CD14-positive monocyte (primary cell): ENCODE measurements at places on chromosomes 7 and 10.

DNA sequence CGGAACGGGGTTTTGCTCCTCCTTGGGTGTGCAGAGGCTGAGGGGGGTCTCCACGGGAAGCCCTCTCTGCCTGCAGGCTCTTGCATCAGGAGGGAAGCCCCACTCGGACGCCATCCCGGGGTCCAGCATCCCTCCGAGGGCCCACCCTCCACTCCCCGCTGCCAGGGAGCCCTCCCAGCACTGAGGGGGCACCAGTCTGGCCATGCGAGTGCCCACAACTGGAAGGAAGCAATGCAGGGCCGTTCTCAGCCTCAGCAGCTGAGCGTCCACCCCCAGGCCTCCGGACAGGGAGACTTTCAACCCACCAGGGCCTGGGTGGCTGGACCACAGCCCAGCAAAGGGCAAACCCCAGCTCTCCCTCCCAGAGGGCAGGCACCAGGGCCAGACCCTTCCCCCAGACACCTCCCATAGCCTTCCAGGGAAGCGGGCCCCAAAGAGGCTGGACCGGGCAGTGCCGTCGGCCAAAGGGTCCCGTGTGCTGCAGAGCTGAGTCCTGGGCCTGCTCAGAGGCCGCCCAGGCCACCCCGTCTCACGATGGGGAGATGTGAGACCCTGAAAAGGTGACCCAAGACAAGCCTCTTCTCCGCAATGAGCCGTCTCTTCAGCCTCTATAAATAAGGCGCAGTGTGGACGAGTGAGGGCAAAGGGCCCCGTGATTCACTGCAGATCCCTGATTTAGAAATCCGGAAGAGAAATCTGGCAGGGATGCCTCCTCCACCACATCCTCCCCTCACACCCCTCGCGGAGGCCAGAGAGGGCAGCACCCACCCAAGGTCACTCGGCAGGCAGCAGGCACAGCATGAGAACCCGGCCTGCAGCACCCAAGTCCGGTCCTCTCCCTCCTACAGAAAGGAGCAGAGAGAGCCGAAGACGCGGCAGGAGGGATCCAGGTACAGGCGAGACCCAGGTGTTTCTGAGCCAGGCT lies 81.9 kb upstream of the DNAAF5 start:
- no peak for DNase-seq

DNA sequence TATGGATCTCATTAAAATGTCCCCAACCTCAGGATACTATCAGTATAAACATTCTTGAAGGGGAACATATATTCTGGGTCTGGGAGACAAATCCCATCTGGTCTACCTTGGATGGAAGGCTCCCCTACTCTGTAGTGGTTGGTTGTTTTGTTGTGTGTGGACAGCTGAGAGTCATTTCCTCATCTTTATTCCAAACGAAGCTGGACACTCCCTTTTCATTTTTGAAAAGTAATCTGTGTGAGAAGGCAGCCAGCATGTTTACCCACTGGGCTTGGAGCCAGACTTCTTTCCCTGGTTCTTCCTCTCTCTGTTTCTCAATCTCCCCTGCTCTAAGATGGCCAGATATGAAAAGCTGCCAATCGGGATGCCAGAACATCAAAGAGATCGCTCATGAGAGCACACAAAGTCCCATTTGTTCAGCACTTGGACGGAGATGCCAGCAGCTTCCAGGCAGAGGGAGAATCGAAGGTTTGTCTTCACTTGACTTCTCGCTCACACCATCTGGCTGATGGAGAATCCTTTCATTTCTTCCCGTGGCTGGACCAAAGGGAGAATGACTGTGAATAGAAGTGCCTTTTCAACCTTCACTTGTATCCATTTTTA lies 108.1 kb upstream of the AGR3 start:
- DNase-seq = peak; percentile 12

DNA sequence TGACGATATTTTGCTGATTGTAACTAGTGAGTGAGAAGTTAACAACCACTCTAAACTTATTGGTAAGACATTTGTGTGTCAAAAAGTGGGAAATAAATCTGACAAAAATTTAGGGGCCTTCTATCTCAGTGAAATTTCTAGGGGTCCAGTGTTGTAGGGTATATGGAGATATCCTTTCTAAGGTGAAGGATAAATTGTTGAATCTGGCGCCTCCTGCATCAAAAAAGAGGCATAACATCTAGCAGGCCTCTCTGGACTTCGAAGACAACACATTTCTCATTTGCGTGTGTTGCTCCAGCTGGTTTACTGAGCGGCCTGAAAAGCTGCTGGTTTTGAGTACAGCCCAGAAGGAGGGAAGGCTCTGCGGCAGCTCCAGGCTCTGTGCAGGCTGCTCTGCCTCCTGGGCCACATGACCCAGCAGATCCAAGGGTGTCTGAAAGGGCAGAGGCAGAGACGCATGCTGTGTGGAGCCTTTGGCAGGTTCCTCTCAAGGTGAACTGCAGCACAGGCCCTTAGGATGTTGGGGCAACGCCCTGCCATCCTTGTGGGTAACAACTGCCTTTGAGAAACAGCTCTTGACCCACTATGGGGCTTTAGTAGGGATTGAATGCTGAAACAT lies 72.4 kb downstream of the LMBR1 start:
- DNase-seq = no peak

DNA sequence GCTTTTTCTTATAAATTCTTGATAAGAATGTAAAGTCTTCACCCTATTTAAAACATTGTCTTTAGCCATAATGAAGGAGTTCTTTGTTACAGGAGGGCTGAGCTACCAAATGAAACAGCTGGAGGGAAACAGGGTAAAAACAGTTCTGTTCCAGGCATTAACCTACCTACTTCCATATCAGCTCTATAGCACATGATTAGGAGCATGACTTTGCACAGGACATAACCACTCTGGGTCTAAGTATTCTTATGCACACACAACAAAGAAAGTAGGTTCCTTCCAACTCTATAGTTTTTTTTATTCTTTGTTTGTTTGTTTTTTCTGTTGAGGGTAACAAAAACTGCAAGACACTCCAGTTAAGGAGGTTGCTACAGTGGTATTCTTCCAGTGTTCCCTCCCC lies 52.7 kb downstream of the SCIN start:
- no peak for DNase-seq

DNA sequence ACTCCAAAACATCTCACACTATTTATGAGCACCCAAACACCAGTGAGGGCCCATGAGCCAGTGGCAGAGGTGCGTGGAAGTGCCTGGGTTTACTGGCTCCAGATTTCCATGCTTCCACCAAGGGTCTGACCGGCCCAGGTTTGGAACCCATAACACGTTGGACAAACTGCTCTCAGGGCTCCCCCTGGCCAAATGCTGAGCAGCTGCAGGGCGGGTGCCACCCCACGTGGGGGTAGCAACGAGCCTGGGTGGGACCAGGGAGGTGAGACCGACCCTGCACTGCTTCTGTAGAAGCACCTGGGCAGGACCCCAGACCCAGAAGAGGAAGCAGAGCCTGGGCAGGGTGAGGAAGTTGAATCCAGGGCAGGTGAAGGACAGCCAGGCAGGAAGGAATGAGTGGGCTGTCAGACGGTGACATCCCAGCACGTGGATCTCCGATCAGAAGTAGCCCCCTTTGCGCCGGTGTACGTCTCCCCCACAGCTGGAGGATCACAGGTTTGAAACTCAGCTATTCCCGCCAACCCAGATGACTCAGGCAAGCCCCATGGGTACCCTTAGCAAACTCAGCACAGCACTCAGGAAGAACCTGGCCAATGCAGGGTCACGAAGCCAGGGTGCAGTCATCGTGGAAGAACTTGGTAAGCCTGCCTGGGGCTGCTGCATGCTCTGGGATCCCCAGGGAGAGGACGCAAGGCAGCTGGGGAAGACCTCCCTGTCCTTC lies 100.4 kb upstream of the DDC start:
- no peak for DNase-seq

DNA sequence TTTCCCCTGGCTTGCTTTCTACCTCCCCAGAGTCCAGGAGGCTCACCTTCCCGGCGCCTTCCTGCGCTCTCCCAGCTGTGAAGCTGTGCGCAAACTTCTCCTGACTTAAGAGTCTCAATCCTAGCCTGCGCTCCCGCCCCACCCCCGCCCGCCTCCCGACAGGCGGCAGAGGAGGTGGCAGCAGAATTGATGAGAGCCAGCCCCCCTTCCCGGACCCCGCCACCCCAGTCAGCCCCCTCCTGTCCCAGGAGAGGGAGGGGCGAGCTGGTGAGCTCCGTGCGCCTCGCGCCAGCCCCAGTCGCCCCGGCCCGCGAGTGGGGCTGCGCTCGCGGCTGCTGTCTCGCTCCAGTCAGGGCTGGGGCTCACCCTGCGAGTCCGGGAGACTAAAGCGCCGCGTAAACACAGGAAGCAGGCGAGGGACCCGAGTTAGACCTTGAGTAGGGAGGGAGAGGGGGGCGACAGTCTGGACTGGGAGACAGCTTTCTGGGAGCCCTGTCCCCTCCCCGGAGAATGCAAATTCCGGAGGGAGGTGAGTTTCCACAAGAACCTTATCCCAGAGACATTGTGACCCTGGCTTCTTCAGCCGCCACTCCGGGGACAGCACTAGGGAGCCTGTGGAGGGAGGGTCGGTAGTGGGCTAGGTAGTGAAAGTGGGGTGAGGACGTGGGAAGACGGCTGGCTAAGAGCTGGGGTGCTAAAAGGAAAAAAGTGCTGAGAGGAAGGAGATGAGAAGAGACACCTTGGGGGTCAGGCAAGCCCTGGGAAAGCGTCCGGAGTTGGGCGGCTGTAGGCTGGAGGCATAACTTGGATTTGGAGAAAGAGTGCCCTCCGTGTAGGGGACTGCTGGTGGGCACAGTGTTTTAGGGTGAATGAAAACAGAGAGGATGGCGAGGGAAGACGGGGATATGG lies at the start of gene CALCR:
TSS of gene CALCR (minus strand) at position 79 of the 909 bp plus-strand sequence. CDS start 87,743 bp downstream, outside the sequence.
- DNase-seq = no peak

DNA sequence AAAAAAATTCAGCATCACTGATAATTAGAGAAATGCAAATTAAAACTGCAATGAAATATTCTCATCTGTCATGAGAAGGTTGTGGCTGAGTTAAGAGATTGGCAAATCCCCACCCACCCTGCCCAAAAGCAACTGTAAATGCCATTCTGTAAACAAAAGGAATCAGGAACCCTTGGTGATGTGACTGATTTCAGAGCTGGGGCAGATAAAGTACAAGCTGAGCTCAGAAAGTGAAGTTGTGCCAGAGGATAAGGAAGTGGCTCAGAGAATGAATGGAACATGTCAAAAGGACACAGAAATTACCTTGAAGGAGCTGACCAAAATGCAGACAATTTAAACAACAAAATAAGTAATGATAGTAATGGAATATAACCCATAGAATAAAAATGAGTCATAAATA lies 32.7 kb upstream of the ARMS2 start:
- no peak for DNase-seq

GRCh38 chr10:17023386-17024298 lies 106.0 kb downstream of the CUBN start:
- peak; percentile 99 for DNase-seq

DNA sequence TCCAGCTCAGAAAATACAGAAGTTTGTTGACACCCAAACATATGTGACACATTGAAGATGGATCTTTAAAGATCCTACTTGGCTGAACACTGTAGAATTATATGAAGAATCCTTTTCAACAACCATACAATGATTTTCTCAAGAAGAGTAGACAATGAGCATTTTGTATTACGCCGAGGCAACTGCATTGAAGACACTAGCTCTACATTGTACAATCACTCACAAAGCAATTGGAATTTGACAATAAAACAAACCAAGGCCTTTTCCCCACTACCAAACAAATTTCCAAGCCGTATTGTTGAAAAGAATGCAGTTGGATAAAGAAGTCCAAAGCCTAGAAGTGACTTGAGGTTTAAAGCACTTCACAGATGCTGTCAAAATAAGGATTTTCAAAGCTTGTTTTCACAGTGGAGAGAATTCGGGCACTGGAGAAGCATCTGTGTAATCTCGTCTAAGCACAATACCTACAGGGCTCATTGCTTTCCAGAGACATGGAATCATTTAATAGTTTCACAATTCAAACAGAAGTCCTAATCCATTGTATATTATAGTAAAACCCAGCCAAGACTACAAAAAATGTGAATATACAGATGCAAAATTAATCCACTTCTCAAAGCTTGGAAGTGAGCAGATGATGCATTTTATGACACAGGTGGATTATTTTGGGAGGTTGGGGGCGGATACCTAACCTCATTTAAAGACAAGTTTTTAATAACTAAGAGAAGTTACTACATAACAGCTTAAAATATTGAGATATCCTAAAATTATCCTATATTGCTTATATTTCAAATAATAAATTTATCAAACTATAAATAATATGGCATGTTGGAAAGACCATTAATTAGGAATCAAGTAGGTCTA lies 78.6 kb downstream of the SORCS1 start:
- DNase-seq = no peak

DNA sequence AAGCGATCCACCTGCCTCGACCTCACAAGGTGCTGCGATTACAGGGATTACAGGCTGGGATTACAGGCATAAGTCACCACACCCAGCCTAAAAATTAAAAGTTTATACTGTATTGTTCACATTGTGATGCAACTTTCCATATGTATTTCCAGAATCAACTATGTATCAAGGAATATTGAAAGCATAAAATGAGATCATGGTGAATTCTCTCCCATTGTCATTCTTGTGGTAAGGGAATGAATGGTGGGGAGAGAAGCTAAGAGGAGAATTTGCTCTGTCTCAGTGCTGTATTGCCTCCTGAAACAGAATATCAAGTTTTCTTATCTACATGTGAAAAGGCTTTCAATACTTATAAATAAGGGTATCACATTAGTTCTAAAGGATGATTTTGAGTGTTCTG lies 81.7 kb downstream of the CD36 start:
- DNase-seq = no peak

GRCh38 chr10:83343676-83344075 lies 795.6 kb upstream of the GHITM start:
- no peak for DNase-seq

DNA sequence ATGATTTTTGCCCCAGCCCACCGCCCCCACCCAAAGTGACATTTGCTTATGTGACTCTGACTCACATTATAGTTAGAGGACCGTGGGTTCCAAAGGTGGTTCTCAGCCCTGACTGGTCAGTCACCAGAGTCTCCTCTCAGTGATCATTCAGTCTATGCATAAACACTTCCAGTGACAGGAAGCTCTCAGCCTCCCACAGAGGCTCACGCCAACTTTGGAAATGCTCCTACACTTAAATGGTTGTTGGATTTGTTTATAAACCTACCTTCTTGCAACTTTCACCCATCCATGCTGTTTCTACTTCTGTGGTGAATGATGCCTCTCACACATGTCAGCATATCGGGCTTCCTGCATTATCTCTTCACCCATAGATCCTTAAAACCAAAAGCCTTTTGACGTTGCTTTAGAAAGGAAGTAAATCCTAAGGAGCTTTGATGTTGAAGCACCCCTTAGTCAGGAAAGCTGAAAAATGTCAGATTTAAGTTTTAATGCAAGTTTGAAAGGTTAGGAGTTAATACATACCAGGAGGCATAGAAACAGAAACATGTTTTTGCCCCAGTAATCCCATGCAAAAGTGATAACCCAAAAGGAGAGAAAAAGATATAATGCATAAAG lies 46.5 kb upstream of the FGL2 start:
- peak; percentile 21 for DNase-seq
